Stimulated activated naive B cell treated with anti-CD40 and anti-IgM and Interleukin-4, amounts not matched to agents 10 μg/mL and 1 μg/mL and 100 μg/mL, for 72 hours (primary cell): ENCODE measurements at places on chromosomes 16 and 17.

DNA sequence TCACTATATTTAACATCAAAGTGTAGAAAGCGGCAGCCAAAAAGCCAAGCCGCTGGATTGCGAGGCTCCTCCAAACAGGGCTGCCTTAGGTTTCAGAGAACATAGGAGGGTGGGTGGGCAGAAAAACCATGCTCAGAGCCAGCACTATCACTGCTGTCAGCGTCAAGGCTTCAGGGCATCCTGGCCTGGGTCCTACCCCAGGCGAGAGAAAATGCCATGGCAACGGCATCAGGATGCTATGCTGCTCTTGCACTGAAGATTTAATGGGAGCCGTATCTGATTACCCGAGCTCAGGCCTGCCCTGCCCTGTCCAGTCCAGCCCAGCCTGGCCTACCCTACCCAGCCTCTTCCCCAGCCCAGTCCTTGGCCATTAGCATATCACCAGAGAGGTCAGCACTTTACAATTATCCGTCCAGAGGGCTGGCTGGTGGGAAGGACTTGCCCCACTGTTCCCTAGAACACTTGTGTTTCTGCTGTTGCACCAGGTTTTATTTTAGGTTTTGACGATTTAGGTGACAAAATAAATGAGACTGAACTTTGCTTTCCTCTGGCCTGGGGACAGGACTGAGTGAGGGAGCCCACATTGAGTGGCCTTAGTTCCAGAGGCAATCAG lies 61.1 kb downstream of the TOM1L2 start:
- H3K36me3 ChIP-seq = peaks cover 8% of the 10 kb centered on the region
- no peaks in the 10 kb centered on the region for H3K27me3 ChIP-seq
- no peak overlapping the region for H3K27ac ChIP-seq

GRCh38 chr16:27341549-27341948 lies 27.8 kb downstream of the IL4R start:
- no peak overlapping the region for H3K4me3 ChIP-seq
- H3K36me3 ChIP-seq = peaks cover 77% of the 10 kb centered on the region
- DNase-seq = no peak
- H3K27me3 ChIP-seq = no peaks in the 10 kb centered on the region

DNA sequence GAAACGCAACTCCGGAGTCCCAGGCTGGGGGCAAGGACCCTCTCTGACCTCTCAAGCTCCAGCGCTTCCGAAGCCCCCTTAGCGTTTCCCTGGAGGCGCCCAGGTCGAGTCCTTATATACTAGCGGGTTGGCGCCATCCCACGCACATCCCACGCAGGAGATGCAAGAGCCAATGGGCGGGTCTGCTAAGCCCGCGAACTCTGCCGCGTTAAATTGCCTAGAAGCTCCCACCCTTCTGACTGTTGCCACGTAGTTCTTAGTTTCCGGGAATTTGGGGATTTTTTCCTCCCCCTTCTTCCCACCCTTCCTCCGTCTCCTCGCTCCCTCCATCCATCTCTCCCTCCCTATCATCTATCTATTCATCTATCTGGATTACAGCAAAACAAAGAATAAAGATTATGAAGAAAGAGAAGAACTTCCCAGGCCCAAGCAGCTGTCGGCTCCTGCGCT lies at the start of gene SLFN11:
Gene SLFN11, minus strand, starts transcription at position 88 of the 450 bp plus-strand sequence. CDS start 9,814 bp downstream, outside the sequence.
- H3K4me1 ChIP-seq = peaks cover 39% of the 10 kb centered on the region
- H3K27ac ChIP-seq = peak within 1 kb of the TSS; percentile 96
- H3K36me3 ChIP-seq = peaks cover 15% of the 10 kb centered on the region
- H3K27me3 ChIP-seq = no peaks in the 10 kb centered on the region

DNA sequence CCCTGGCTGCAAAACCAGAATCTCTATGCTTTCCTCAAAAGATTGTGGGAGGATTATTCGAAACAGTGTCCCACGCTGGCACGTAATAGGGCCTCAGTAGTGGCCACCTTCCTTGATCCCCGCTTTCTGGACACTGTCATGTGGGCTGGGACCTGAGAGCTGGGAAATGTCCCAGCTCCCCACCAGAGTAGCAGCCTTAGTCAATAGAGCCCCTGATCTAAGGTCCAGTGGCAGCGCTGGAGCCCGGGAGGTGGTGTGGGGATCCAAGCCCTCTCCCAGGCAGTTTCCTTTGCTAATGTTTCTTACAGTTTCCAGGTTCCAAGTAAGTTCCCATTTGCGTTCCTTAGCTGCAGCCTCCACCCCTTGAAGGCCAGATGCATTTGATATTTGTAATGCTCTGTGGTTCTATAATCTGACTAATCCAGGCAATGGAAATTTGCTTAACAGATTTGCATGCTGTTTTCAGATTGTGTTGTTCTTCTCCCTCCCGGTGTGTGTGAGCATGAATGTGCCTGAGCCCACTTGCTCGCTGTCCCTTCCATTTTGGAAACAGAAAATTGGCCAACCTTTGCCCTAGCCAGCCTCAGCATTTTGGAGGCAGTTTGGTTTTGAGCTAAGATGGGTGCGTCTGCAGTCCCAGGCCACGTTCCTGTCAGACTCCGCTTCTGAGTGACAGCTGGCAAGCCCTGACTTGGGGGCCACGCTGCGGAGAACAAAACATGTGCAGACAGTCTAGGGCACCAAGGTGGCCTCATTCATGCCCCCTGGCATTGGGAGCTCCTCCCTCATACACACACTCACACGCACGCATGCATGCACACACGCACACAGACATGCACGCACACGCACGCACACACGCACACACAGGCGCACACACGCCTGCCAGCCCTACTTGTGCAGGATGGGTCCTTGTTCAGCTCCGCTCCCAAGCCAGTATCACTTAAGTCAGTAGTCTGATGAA lies 69.4 kb downstream of the CCDC182 start:
- H3K27ac ChIP-seq = peak overlapping the region; percentile 20
- DNase-seq = no peak
- peaks cover 59% of the 10 kb centered on the region for H3K36me3 ChIP-seq
- no peaks in the 10 kb centered on the region for H3K27me3 ChIP-seq

DNA sequence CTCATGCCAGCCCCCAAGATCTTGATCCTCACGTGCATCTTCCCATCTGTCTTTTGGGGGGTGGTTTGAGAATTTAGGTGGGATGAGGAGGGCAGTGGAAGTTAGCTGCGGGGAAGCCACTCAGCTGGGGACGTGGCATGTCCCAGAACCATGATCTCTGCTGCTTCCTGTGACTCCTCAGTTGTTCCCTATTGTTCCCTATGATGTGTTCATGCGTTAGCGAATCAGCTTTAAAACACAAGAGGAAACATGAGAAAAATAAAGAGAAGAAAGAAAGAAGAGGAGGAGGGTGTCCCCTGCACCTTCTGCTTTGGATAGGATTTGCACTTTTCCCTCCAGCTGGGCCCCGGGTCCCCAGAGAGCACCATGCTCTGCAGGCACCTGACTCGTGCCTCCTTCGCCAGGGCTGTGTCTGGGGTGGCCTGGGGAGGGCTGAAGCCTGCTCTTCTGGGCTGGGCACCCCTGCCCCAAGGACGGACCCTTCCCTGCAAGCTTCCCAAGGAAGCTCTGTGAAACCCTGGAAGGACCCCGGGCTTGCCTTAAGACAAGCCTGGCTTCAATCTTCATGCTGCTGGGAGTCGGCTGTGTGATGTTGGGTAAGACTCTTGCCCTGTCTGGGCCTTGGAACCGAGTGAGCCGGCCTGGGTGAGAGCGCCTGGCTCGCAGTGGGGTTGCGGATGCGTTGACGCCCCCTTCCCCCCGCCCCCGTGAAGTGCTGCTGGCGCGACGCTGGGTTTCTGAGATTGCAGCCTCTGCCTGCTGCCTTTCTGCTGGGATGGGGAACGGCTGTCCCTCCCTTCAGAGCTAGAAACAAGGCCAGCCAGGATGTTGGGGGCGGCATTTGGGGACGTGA lies 62.8 kb upstream of the CIBAR2 start:
- H3K4me3 ChIP-seq = no peak overlapping the region
- H3K4me1 ChIP-seq = peaks cover 6% of the 10 kb centered on the region
- peaks cover 86% of the 10 kb centered on the region for H3K27me3 ChIP-seq
- H3K27ac ChIP-seq = no peak overlapping the region
- DNase-seq = no peak
- H3K36me3 ChIP-seq = peaks cover 1% of the 10 kb centered on the region

DNA sequence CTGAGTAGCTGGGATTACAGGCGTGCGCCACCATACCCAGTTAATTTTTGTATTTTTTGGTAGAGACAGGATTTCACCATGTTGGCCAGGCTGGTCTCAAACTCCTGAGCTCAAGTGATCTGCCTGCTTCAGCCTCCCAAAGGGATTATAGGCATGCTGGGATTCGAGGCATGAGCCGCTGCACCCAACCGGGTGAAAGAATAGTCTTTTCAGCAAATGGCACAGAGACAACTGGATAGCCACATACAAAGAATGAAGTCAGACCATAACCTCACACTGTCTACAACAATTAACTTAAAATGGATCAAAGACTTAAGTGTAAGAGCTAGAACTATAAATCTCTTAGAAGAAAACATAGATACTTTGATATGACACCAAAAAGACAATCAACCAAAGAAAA lies 67.6 kb downstream of the TBC1D16 start:
- no peaks in the 10 kb centered on the region for H3K27me3 ChIP-seq
- peaks cover 7% of the 10 kb centered on the region for H3K4me1 ChIP-seq
- no peak for DNase-seq
- H3K4me3 ChIP-seq = no peak overlapping the region

DNA sequence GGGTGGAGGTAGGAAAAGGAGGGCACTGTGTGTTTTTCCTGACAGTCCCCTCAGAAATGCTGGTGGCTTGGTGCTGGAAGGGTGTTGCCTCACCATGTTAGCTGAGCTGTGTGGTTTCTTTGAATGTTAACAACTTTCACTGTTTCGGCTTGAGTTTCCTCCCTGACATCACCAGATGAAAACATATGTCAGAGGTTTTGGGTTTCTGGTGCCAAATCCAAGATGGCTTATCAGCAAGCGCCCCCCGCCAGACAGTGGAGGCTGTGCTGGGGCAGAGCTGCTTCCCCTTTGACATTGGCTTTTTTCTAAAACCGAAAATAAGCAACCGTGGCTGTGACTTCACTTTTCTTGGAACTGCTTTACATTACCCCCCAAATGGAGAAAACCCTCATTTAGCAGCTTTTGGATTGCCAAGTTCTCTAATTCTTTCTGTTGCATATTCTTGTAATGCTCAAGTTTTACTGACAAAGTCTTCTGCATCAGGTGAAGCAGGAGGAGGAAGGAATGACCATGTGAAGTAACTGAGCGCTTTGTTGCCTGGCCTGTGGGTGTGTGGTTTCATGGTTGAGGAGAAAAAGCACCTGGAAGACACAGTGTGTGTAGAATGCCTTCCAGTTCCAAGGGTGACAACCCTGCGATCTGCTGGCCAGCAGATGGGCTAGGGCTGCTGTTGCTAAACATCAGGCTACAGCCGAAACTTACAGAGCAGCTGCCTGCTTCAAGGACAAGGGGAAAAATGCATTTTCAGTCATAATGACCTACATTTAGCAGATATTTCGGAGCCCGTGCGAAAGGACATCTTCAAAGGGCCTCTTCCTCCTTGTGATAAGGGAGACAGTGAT lies 9.7 kb downstream of the RMI2 start:
- peak overlapping the region; percentile 98 for H3K27ac ChIP-seq
- peak overlapping the region; percentile 78 for H3K4me3 ChIP-seq
- DNase-seq = peak; percentile 83
- no peaks in the 10 kb centered on the region for H3K27me3 ChIP-seq
- H3K36me3 ChIP-seq = peaks cover 21% of the 10 kb centered on the region
- peaks cover 51% of the 10 kb centered on the region for H3K4me1 ChIP-seq

- no peak overlapping the region for H3K4me3 ChIP-seq
- H3K36me3 ChIP-seq = peaks cover 33% of the 10 kb centered on the region
- no peaks in the 10 kb centered on the region for H3K27me3 ChIP-seq
- peaks cover 35% of the 10 kb centered on the region for H3K4me1 ChIP-seq
- H3K27ac ChIP-seq = peak overlapping the region; percentile 42
Measured at GRCh38 chr16:68252383-68252782, 7.2 kb downstream of the PLA2G15 start.

DNA sequence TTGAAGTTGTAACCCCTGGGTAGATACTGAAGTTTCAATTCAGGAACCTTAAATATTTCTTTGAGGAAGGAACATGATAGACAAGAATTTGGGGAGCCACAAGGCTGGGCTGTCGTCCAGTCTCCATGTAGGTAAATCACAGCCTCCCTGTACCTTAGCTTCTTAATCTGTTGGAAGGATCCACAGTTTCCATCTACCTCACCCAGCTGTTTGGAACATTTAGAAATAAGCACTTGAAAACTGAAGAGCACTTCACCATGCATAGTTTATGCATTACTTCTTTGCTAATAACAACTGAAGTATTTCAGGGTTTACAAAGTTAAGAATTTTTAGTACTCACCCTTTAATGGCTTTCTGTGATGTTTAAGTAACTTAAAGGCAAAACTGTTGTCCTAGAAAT lies 17.2 kb downstream of the TXNDC11 start:
- DNase-seq = no peak
- H3K36me3 ChIP-seq = peaks cover 49% of the 10 kb centered on the region
- H3K4me3 ChIP-seq = no peak overlapping the region
- no peak overlapping the region for H3K27ac ChIP-seq

DNA sequence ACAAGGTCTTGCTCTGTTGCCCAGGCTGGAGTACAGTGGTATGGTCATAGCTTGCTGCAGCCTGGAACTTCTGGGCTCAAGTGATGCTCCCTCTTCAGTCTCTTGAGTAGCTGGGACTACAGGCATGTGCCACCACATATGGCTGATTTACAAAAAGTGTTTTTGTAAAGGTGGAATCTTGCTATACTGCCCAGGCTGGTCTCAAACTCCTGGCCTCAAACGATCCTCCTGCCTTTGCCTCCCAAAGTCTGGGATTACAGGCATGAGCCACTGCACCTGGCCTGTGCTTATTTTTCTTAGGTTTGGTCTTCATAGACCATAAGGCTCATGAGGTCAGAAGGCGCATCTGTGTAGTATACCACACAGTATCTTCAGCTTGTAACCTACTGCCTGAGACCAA lies 5.3 kb downstream of the CLEC19A start:
- peaks cover 2% of the 10 kb centered on the region for H3K36me3 ChIP-seq
- DNase-seq = no peak
- peaks cover 6% of the 10 kb centered on the region for H3K27me3 ChIP-seq
- no peak overlapping the region for H3K4me3 ChIP-seq
- H3K4me1 ChIP-seq = peaks cover 59% of the 10 kb centered on the region
